NCI-H69 (cell line): ENCODE measurements at places on chromosomes 12 and 14.

GRCh38 chr12:105855361-105856047 lies 283.2 kb downstream of the NUAK1 start:
- no peak for DNase-seq

GRCh38 chr14:58923751-58924405 lies 264.6 kb upstream of the DAAM1 start:
- DNase-seq: no peak

DNA sequence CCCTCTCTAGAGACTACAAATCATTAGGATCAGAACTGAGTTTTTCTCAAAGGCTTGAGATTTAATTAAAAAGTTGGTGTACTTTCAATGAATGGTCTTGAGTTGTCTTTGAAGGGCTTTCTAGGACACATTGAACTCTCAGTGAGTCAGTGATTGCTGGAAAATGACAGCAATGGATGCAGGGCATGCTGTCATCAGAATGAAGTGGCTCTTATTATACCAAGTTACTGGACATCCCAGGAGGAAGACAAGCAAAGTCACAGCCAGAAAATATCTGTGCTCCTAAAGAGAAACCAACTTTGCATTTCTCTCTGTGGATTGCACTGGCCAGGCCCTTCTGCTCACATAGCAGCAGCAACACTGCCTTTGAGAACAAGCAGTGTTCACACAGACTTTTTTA lies 112.6 kb downstream of the PRIMA1 start:
- DNase-seq: no peak

- no peak for DNase-seq
Measured at GRCh38 chr12:93991829-93992461, 156.4 kb upstream of the PLXNC1 start.

DNA sequence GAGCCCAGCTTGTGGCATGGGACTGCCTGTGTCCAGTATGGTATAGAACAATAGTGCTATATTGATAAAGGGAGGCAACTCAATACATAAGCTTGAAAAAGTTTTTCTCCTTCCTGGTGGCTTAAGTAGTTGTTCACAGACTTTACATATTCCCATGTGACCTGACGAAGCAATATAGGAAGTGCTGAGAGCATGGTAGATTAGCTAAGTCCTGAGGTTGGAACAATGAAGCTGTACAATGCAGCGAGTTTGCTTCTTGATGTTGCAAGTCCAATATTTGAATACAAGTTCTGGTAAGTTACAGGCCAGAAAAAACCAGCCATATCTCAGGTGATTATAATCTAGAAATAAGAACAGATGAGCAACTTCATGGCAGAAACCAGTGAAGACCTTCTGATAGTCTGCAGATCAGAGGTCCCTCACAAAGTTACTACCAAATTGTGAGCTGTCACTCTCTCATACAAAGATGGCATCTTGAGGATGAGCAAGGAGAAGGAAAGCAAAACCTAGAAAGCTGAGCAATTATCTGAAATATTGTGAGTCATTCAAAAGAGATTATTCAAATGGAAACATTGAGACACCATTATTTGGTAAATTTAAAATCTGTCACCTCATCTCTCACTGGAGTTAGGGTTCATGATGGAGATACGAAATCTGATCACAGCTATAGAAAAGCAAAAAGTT lies 72.9 kb upstream of the BTG1 start:
- no peak for DNase-seq

GRCh38 chr12:20368651-20369304 lies 441 bp downstream of the PDE3A start:
- peak; percentile 74 for DNase-seq

DNA sequence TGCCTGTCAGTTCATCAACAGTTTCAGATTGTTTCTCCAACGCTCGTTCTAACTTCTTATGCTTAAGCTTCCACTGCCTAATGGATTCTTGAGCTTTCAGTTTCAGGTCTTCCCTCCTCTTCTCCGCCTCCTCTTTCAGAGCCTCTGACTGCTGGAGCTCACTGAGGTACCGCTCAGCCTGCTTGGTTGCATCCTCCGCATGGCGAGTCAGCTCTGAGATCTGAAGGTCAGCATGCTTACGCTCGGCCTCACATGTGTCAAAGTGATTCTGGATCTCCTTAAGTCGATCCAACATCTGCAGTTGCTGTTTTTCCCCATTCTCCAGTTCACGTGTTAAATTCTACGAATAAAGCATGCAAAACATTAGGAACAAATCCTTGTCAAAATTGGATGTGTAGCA lies 148.8 kb downstream of the CEP128 start:
- DNase-seq: no peak

DNA sequence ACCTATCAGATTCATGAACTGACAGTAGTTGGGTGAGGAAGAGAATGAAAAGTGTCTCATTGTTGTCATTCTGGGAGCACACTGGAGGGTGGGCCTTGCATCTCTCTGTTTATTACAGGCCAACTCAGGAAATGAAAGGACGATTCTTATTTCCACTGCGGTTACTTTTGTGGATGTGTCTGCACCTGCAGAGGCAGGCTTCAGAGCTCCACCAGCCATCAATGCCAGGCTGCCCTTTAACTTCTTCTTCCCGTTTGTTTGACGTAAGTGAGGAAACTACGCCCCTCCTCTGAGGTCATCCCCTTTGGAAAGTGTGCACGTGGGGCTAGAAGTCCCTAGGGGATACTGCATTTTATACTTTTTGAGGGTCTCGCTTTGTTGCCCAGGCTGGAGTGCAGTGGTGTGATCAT lies 33.7 kb downstream of the TCTN1 start:
- no peak for DNase-seq

GRCh38 chr14:100850841-100851585 lies 25.1 kb downstream of the MEG3 start:
- DNase-seq: peak; percentile 73

GRCh38 chr12:67797185-67797741 lies 148.7 kb downstream of the DYRK2 start:
- DNase-seq: no peak

- no peak for DNase-seq
Measured at GRCh38 chr14:66085665-66086064, 400.5 kb upstream of the CCDC196 start.

DNA sequence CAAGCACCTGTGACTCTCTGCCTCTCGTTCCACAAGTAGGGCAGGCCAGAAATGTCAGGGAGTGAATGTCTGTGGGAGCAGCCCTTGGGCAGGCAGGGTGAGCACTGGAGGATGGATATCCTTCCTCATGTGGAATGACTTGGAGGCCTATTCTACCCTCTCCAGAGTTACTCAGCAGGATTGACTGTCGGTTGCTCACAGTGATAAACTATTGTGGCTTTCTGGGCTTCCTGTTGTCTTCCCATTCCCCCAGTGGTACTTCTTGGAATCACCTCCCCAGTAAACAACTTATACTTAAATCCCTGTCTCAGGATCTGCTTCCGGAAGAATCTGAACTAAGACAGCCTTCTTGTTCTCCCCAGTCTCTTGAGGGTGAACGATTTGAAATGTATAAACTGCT lies 79.6 kb upstream of the MANSC4 start:
- DNase-seq: no peak

- DNase-seq: peak; percentile 20
Measured at GRCh38 chr14:40870252-40870651, 736.4 kb upstream of the LRFN5 start.

DNA sequence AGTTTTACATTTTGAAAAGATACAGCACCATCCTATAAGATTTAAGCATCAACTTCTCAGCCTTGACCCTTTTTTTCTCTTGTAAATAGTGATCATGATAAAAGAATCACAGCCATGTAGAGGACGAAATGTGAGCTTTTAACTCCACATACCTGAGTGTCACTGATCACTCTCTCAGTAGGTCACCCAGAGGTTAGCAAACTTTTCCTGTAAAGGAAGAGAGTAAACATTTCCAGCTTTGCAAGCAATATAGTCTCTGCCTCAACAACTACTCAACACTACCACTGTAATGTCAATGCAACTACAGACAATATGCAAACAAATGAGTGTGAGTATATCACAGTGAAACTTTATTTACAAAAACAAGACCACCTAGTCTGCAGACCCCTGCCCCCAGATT lies 912.1 kb downstream of the DIO2 start:
- DNase-seq: no peak

DNA sequence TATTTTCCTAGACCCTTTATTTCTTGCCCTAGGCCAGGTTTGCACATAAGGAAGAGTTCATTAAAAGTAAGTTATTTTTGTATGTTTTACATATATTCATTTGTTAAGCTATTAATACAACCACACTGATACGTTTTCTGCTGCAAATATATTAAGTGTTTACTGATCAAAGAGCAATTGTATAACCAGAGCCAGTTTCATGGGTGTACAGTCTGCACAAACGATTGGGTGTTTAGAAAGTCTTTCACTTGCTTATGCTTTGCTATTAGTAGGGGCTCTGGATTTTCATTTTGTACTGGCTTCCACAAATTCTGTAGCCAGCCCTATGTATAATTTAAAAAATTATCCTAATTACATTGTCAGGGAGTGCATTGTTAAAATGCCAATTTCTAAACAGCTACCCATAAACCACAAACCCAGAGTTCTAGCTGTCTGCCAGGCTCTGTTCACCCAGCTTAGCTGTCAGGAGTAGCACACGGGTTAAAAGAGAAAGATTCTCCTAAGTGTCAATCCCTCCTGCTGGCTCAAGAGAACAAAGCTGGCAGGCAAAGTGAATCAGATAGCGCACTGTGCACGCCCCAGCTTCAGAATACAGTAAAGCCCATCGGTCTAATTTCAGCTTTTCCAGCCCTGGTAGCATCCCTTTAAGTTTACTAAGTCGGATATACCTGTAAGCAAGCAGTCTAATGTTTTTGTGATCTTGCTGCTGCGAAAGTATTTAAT lies 151.0 kb upstream of the LMO3 start:
- peak; percentile 82 for DNase-seq

DNA sequence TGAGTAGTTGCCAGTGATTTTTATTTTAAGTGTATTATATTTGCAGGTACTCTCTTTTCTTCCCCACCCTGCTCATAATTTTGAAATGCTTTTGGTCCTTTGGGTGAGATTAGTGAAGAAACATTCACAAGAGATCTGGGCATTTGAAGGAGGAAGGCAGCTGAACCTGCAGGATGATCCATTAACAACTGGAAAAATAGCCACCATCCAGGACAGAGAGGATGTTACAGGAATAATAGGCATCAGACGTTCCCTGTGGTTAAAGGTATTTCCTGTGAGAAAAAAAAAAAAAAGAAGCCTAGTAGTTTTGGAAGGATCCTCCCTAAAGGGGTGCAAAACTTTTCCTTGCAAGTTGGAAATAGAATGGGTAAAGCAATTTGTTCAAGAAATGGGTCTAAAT lies 145.3 kb downstream of the SLC38A4 start:
- no peak for DNase-seq

DNA sequence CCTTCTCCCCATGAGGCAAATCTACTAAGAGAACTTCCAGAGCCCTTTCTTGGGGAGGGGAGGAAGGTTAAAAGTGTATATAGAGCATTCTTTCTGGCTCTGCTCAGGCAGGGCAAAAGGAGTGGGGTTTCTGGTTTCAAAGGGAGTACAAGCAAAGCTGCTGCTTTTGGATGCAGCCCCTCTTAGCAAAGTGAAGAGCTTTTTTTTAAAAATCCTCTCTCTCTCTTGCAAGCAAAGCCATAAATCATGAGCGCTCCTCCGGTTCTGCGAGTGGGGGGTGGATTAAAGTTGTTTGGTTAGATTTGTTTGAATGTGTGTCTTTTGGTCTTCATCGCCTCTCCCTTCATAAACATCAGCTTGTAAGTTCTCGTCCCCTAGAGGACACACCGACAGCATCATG lies 546.6 kb upstream of the TBX3 start:
- DNase-seq: no peak

GRCh38 chr12:89492883-89493282 lies 31.7 kb downstream of the GALNT4 start:
- no peak for DNase-seq

DNA sequence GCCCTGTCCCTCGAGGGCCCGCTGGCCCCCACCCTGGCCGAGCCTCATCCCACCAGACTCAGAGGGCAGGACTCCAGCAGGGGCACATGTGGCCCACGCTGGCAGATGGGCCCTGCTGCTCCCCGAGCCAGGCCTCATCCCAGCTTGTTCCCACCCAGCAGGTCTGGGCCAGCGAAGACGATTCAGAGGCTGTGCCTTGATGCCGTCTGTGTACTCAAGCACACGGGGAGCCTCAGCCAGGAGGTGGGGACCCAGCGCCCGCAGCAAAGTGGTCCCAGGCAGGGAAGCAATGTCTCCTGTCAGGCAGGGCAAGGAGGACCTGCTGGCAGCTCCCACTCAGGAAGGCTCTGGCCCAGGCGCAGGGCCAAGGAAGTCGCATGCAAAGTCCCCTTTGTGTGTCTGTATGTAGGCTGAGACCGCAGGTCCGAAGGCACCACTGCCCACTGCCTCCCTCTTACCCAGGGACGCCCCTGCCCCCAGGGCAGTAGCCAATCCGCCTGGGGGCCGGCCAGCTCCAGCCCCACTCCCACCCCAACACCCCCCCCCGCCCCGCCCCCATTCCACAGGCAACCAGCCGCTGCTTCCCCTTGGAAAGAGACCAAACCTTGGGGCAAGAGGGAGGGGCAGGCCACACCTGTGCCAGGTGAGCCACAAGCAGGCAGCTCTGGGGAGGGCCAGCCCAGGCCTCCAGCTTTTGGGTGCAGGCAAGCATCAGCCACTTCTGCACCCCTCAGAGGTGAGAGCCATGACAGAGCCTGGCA lies 9.4 kb downstream of the DEGS2 start:
- DNase-seq: peak; percentile 76

- no peak for DNase-seq
Measured at GRCh38 chr12:11595080-11595479, 54.4 kb upstream of the ETV6 start.

DNA sequence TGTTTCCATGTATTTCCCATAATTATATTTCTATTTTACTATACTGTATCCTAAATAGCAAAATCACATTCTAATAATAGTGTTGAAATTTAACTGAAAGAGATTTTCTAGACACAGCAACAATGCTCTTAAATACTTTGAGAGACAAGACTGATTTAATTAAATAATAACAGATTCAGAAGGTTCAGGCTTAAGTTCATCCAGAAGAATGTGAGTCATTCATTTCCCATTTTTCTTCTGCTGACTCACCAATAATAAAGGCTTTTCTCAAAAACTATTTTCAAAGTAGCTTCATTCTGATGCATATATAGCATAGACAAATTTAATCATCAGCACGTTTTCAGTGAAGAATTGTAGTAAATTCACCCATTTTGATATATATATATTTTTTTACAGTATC lies 481.4 kb downstream of the MDGA2 start:
- DNase-seq: no peak

GRCh38 chr12:76560086-76560491 lies 518 bp upstream of the OSBPL8 start:
- DNase-seq: no peak

GRCh38 chr14:50606468-50606867 lies 46.5 kb downstream of the ATL1 start:
- no peak for DNase-seq

DNA sequence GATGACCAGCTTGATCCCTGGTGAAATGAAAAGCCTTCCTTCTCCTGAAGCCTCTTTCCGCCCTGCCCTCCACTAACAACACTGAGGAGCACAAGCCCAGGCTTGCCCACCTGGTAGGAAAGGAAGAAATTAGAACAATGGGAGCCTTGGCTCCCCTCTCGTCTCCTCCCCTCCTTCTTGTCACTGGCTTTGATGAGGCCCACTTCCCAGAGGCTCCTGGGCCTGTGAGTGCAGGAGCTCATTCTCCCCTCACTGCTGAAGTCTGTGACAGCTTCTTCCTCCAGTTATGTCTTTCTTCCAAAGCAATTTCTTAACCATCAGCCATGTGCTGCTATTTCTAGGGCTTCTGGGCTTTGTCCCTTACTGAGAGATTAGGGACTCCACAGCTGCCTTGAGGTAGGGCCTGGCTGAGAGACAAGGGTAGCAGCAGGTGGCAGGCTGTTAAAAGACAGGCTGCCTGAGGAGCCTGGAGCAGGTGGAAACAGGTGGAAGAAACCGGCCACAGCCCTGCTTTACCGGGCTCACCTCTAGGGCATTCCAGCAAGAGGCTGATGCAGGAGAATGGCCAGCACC lies 53.6 kb upstream of the SRSF5 start:
- peak; percentile 98 for DNase-seq
